ENCODE measurements at places on chromosomes 2 and 18.
A peak's percentile ranks its signal among the peaks of the same experiment; 100 is the strongest.

- no peak for DNase-seq
These were observed 8.7 kb downstream of the IMPA2 start for GRCh38 chr18:11989966-11990380.

- no peak for DNase-seq
These were observed 76.9 kb downstream of the MBP start for GRCh38 chr18:77055429-77056300.

DNA sequence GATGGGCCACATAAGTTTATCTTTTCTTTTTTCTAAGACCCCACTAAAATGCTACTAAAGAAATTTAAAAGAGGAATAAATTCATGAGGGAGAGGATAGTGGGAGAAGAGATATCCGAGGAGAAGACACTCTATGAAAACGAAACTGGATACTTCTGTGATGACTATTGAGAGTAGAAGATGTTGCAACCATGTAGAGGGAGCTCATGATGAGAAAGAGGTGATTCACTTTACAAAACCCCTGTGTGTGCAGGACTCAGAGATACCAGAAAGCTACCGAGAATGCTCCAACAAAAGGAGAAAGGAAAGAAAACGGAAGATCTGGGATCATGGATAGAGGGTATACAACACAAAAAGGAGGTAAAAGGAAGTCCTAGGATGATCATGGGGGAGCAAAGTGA is 34.9 kb downstream of the SLC38A11 start:
- DNase-seq, result peak; percentile 94

DNA sequence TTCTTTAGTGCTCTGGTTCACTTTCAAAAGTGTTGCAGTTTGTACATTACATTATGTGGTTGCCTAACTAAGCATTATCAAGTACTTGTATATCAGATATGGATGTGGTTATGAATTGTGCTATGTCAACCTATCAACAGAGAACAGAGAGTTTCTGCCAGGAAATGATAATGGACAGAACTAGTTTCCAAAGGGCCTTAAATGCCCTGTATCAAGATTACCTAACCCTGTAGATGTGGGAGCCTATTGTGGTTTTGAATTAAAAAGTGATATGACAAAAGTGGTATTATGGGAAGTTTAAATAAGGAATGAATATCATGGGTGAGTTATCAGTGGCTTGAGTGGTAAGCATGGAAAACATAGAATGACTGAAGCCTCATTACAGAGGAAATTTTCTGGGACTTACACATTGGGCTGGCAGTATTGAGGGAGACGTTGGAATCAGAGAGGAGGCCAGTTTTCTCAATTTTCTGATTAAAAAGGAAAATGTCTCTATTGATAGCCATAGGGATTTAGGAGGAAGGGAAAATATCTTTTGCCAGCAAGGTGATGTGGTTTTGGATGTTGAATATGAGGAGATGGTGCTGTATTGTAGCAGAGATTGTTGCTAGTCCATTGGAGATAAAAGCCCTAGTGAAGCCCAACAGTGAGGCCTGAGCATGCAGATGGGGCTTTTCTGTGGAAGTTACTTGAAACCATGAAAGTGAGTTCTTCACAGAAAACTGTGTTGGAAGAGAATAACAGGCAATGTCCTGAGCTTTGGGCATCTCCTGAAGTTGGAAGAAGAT is 140.7 kb downstream of the TTC27 start:
- no peak for DNase-seq

GRCh38 chr2:21372654-21373053 is 248.9 kb downstream of the TDRD15 start:
- no peak for DNase-seq

DNA sequence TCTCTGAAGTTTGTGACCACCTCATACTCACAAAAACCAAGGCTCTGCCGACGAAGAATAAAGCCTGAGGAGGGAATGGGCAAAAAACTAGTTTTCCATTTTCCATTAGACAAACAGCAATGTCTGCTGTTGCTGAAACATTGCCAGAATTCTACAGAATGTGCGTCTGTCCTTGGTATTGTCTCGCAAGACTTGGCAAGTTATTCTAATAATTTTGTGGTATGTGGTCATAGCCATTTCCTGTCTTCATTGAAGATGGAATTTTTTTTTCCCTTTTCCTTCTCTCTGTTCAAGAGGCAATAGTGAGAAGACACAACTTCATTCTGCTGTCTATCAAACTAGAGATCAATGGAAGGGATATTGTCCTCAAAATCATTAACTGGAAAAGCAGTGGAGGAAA is 296.1 kb downstream of the RND3 start:
- DNase-seq, result peak; percentile 79

DNA sequence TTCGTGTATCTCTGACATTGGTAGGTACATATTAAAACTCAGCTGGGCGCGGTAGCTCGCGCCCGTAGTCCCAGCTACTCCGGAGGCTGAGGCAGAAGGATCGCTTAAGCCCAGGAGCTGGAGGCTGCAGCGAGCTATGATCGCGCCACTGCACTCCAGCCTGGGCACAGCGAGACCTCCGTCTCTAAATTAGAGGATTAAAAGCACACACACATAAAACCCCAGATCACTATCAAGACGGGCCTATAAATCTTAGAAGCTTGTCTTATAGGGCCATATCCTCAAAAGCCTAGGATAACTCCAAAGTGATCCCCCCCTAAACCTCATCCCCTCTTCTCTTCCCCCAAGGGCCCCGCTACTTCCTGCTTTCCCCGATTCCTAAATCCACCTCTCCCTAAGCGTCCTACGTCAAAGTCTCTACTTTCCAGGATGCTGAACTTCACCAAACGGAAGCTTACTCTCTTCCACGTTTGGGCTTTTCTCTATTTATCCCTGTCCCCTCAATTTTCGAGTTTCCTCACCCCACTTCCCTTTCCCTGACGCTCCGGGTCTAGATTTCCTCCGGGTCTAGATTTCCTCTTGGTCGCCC is 707 bp downstream of the KRCC1 start:
- DNase-seq, result peak; percentile 53

DNA sequence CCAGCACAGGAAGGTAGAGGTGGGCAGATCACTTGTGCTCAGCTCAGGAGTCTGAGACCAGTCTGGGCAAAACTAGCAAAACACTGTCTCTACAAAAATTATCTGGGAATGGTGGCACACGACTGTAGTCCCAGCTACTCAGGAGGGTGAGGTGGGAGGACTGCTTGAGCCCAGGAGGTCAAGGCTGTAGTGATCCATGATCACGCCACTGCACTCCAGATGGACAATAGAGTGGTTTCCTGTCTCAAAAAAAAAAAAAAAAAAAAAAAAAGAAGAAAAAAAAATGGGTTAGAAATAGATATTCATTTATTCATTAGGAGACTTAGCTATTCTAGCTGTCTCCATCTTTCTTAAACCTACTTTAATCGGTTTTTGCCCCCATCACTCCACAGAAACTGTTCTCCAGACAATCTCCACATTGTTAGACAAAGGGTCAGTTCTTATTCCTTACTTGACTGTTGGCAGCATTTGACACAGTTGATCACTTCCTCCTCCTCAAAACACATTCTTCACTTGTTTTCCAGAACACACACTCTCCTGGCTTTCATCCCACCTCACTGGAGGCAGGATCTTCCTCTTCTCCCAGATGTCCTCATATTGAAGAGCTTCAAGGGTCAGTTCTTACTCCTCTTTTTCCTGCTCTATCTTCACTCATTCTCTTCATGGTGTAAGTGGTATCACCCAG is 103.1 kb downstream of the DTNB start:
- peak; percentile 66 for DNase-seq

All from fibroblast of mammary gland (primary cell).